Suprapubic skin (tissue), 4 donors: ENCODE measurements at places on chromosomes 7 and 10.

DNA sequence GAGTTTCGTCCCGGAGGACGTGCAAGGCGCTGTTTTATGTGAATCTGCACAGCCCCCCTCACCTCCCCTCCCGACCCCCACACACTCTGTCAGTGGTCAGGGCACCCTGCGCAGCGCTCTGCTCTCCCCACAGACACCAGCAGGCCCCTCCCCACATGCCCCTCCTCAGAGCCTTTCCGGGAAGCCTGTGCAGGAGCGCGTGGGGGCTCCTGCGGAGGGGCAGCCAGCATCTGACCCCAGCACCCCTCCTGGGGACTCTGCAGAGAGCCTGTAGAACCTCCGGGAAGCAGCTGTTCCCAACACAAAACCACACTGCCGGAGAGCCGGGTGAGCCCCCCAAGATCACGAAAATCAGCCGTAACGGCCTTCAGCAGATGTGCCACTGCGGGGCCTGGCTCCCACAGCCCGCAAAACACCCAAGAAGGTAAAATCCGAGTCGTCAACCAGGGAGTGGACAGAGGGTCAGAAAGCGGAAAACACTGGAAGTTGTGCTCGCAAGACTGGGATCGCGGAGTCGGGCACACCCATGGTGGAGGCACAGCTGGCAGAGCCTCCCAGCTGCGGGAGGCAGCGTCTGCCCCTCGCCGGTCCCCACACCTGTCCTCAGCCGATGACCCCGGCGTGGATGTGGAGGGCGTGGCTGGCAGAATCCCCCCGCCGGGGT is 53.8 kb upstream of the PDGFA start:
- DNase-seq: no peak

DNA sequence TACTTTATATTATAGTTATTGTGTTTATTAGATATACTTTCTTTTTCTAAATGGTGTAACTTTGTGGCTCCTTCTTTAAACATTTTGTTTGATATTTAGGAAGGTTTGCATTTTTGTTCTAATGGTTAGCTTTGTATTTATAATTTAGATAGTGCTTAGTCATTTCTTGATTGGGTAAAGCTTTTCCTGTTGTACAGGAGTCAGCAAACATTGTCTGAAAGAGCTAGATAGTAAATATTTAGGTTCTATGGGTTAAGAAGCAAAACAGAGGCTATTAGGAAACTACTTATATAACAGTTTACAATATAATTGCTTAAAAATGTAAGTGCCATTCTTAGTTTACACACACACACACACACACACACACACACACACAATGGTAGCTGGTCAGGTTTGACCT is 70.6 kb upstream of the CCDC6 start:
- DNase-seq: no peak

- no peak for DNase-seq
These were observed 965 bp upstream of the PROSER2 start for GRCh38 chr10:11822026-11822756.

DNA sequence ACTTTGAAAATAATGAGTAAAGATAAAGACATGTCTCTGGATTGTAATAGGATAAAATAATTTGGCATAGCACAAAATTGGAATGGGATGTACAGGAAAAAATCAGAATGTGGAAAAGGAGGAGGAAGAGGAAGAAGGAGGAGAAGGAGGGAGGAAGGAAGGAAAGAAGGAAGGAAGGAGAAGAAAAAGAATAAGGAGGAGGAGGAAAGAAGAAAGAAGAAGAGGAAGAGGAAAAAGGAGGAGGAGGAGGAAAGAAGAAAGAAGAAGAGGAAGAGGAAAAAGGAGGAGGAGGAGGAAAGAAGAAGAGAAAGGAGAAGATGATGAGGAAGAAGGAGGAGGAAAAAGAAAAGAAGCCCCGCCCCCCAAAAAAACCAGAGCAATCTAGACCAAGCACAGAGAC is 95.9 kb downstream of the ST8SIA6 start:
- DNase-seq: no peak

DNA sequence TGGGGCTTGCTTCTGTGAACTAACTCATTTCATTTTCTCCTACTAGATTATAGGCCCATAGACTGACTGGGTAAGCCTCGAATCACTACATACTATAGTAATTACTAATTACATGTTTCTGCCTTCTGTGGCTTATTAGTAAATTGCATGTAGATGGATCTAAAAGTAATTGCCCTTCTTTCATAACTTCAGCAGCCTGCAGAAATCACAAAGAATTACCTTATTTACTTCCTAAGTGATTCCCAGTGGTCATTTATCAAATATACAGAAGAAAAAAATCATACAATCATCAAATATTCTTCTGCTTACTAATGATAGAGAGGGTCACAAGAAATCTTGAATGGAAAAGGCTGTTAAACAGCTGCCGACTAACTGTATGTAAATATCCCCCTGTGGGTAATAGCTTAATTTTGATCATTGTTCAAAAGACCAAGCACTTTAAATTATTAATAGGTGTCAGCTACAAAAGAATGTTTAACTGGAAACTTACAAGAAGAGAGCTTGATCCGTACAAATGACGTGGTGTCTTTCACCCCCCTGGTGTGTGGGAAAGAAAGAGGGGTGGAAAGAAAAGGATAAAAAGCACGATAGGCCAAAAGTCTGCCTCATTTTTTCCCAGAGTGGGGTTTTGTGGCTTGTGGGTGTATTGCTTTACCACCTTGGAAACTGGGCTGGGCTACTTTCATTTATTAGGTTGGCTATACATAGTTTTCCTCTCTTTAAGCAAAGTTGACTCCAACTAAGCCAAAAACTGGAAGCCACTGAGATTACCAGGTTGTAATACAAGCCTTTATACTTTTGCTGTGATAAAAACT is 361.8 kb upstream of the ZMIZ1 start:
- no peak for DNase-seq

GRCh38 chr7:83429493-83429892 is 219.4 kb downstream of the SEMA3E start:
- DNase-seq: no peak

- no peak for DNase-seq
These were observed 62.7 kb upstream of the FZD1 start for GRCh38 chr7:91201442-91202113.

GRCh38 chr7:101535351-101535751 is 93.7 kb downstream of the MYL10 start:
- no peak for DNase-seq

DNA sequence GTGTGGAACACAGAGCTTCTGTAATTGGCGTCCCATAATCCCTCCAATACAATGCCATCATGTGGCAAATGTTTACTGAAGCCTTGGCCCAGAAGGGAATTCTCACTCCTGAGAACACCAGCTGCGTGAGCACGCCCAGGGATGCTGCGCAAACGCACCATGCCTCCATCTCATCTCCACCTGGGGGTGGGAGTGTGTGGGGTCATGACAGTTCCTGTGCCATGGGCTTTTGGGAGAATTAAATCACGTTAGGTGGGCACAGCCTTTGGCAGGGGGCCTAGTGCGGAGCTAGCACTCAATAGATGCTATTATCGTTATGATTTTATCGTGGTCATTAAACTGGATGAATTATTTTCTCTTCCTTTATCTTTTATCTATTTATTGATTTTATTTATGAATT is 15.8 kb downstream of the WDFY4 start:
- DNase-seq: no peak

DNA sequence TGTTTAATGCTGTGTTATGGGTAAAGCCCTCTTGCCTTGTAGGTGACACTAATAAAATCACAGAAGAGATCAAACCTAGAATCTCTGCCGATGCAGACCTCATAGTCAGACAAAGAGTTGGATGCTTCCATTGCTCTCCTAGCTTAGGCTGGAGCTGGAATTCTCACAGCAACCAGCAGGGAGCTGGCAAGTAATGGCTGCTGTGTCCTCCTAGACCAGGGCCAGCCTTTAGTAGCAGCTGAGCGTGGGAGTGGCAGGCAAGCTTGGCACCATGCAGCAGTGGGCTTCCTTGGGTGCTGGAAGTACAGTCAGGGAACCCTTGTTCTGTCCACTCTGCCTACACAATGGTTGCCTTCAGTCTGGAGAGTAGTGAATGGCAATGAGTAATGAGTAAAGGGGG is 598.3 kb upstream of the GALNT17 start:
- no peak for DNase-seq

GRCh38 chr7:116984917-116985316 is 31.6 kb downstream of the ST7 start:
- DNase-seq: no peak

DNA sequence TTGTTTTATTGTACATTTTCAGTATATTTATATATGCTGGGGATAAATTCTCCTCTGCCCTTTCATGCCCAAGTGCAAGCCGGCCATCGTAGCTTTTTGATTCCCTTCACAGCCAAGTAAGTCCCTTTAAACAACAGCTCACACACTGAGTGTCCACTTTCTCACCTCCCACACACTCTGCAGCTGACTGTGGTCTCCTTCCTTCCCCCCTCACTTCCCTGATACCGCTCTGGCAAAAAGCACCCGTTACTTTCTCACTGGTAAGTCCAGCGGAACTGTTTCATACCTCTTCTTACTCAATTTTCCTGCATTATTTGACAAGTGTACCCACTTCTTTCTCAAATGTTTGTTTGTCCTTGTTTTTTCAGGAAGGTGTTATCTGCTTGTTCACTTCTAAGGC is 35.2 kb downstream of the MGAM start:
- no peak for DNase-seq

GRCh38 chr7:41448104-41448503 is 254.8 kb downstream of the INHBA start:
- no peak for DNase-seq

- DNase-seq: no peak
These were observed 6.6 kb downstream of the VPS50 start for GRCh38 chr7:93238748-93239147.

GRCh38 chr7:2488681-2489080 is 12.5 kb upstream of the GRIFIN start:
- no peak for DNase-seq

- no peak for DNase-seq
These were observed 13.6 kb downstream of the PRXL2A start for GRCh38 chr10:80421707-80422536.

- peak; percentile 88 for DNase-seq
These were observed 61.9 kb downstream of the MKI67 start for GRCh38 chr10:128064108-128064969.

GRCh38 chr7:100679129-100679926 is 5.8 kb downstream of the GNB2 start:
- DNase-seq: peak; percentile 68

DNA sequence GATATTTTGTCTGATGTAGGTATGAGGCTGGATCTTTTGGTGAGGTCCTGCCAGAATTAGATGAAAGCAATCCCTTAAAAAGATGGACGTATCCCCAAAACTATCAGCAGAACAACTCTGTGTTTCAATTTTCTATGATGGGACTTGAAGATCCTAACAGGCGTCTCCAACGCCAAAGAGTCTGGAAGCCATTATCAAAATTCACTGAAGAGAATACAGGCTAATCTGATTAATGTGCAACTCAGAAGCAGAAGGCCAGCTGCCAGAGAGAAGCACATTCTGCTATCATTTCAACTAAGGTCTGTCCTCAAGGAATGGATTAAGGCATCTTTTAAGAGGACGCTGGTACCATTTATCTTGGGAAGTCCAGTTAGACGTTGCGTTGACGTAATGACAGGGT is 119.7 kb downstream of the FGFR2 start:
- DNase-seq: no peak

GRCh38 chr10:58980826-58981415 is 195.5 kb upstream of the PHYHIPL start:
- no peak for DNase-seq

DNA sequence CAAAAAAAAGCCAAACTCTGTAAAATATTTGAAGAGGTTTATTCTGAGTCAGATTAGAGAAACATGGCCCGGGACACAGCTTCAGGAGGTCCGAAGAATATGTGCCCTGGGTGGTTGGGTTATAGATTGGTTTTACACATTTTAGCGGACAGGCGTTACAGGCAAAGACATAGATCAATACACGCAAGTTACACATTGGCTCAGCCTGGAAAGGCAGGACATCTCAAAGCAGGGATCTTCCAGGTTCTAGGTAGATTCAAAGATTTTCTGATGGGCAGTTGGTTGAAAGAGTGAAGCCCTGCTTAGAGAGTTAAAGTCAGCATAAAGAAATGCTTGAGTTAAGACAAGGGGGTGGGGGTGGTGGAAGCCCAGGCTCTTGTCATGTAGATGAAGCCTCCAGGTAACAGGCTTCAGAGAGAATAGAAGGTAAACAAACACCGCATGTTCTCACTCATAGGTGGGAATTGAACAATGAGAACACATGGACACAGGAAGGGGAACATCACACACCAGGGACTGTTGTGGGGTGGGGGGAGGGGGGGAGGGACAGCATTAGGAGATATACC is 464.3 kb upstream of the ADARB2 start:
- DNase-seq: no peak

GRCh38 chr7:137747359-137748031 is 99.3 kb downstream of the DGKI start:
- DNase-seq: no peak

GRCh38 chr10:95314192-95314918 is 23.6 kb upstream of the PDLIM1 start:
- DNase-seq: no peak

- DNase-seq: no peak
These were observed 119.1 kb downstream of the HIP1 start for GRCh38 chr7:75619636-75620035.

- DNase-seq: peak; percentile 52
These were observed 311.8 kb downstream of the PTPRN2 start for GRCh38 chr7:158275711-158276413.

GRCh38 chr10:22341190-22341925 is 3.9 kb upstream of the SPAG6 start:
- DNase-seq: no peak

GRCh38 chr10:84522612-84523462 is 194.4 kb downstream of the CCSER2 start:
- DNase-seq: no peak
